GM03348 (cell line): ENCODE measurements at places on chromosomes 3 and 15.

GRCh38 chr3:172516318-172517214 is 6.7 kb downstream of the TNFSF10 start:
- DNase-seq = peak; percentile 81

DNA sequence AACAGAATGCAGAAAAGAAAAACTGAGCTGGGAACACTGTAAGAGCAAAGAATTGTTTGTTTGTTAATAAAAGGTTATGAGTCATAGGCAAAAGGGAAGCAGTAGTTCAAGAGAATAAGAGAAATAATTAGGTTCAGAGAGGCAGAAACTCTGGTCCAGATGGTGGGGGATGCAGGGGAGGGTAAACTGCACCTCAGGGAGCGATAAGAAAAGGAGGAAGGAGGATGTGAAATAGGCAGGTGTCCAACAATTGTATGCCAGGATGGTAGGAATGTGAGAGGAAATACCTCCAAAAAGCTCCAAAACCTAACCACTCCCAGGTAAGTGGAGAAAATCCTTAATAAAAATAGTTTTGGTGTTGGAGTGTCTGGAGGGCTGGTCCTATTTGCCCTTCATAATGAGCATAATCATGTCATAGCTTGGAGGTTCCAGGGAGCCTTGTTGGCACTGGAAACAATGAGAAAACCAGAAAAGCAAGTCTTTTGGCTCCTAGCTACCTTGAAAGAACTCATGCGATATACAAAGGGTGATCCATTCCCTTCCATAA is 405.4 kb upstream of the TBL1XR1 start:
- no peak for DNase-seq

DNA sequence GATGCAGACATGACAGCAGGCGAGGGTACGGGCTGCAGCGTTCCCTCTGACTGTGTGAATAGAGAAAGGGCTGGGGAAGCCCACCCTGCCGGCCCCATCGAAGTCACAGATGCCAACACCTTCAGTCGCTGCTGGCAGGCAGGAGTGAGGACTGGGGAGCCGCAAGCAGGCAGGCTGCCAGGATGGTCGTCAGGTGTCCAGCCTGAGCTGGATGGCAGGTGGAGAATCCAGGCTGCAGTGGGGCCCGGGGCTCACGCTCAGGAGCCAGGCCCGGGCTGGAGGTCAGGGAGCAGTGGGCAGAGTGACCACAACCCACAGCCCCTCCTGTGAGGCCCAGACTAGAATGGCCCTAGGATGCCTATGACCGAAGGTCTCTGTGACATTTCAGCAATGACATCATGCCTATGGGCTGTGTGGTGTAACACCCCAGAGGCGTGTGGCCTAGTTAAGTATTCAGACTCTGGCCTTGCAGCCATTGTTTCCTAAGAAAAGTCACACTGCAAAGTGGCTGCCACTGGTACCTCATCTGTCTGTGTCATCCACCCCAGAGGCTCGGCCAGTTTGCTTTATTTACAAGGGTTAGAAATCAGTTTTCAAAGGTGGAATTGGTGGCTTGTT is 15.7 kb downstream of the PRR23E start:
- DNase-seq = no peak

DNA sequence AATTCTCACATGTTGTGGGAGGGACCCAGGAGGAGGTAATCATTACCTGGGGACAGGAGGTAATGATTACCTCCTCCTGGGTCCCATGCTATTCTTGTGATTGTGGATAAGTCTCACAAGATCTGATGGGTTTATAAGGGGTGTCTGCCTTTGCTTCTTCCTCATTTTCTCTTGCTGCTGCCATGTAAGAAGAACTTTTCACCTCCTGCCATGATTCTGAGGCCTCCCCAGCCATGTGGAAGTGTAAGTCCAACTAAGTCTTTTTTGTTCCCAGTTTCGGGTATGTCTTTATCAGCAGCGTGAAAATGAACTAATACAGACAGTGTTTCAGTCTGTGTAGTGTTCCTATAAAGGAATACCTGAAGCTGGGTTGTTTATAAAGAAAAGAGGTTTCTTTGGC is 13.1 kb upstream of the KCTD6 start:
- no peak for DNase-seq

DNA sequence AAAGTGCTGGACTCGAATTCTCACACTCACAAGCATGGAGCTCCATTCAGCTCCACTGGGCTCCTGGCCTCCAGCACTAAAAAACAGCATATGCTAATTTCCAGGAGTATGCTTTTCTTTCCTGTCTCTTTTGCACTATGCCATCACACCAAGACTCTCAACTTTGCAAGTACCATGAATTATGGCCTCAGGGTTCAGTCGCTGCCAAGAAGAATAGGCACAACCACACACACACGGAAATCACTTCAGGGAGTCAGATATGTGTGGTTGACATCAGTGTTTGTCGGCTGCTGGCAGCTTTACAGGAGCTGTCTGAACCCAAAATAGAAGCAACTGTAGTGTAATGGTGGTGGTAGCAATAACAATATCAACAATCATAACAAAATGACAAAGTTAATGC is 305.0 kb upstream of the SLCO3A1 start:
- DNase-seq = no peak

DNA sequence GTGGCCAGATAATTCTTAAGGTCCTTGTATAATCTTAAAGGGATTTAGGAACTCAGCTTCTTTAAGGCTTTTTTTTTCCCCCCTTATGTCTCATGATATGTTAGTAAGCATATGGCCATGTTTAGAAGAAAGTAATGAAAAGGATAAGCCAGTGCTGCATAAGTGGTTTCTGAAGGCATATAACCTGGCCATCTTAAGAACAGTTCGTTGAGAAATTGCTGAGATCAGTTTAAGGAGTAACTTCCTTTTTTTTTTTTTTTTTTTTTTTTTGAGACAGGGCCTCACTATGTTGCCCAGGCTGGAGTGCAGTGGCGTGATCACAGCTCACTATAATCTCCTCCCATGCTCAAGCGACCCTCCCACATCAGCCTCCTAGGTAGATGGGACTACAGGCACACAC is 51.7 kb downstream of the UBE2E2 start:
- DNase-seq = no peak

DNA sequence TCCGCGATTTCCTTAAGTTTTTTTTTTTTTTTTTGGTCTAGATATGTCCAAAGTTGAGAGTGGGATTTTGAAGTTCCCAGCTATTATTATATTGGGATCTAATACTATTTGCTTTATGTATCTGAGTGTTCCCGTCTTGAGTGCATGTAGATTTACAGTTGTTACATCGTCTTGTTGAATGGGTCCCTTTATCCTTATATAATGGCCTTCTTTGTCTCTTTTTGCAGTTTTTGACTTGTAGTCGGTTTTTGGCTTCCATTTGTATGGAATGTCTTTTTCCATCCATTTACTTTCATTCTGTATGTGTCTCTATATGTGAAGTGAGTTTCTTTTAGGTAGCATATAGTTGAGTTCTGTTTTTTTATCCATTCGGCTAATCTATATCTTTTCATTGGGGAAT is 35.6 kb downstream of the CRYBG3 start:
- DNase-seq = no peak

- no peak for DNase-seq
Observed at GRCh38 chr3:45954306-45954705, 11.0 kb downstream of the CXCR6 start.

DNA sequence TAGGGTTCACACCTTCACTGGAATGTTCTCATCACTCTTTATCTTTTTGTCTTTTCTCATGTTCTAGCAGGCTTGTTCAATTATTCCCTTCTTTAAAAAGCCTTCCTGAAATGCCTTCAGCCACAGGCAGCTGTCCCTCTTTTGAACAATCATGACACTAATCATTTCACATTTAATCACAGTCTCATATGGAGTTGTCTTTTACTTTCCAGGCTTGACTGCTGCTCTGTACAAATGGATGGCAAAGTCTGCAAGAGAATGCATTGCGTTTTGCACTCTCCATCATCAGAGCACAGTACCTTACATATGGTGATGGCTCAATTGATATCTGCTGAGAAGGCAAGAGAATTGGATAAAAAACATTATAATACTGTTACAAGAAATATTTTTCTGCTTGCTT is 529.8 kb downstream of the DIPK2A start:
- no peak for DNase-seq

GRCh38 chr15:56495053-56495452 is 30.1 kb upstream of the MNS1 start:
- DNase-seq = no peak

DNA sequence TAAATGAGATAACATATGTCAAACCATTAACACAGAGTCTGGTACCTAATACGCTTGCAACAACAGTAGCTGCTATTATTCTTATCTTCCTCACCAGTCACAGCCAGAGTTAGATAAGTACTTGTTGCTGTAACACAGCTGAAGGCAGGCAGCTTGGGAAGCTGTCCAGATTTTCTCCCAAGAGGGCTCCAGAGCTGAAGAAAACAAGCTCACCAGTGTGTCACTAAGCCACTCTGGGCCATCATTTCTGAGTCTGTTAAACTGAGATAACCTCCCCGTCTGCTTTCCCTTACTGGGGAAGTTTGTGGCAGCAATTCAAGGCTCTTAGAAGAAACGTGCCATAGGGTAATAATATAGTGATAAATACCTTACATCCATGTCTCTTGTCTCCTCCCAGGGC is 226.3 kb downstream of the TAFA4 start:
- no peak for DNase-seq

DNA sequence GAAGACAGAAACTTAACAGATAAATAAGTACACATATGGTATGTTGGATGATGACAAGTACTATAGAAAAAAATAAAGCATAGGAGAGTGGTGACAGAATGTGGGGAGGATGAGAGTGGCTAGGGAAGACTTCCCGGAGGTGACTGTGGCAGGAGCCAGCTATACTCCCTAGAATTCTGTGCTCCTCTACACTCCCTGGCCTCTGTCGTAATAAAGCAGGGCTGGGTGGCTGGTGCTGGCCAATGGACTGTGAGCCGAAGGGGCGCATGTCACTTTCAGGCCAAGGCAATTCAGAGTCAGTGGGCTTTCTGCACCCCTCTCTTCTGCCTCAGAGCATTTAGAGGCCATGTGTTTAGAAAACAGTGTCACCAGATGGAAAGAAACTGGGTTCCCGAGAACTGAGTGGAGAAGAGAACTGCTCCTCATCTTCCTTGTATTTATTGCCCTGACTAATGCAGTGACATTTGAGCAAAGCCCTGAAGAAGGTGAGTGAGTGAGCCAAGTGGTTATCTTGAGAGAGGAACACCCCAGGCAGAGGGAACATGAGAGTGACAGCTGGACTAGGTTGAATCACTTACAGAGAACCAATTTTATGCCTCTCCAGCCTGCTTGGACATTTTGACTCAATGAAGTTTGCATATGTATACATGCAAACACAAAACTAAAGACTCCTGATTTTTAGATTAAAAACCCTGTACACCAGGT is 5.2 kb upstream of the VPS8 start:
- no peak for DNase-seq

DNA sequence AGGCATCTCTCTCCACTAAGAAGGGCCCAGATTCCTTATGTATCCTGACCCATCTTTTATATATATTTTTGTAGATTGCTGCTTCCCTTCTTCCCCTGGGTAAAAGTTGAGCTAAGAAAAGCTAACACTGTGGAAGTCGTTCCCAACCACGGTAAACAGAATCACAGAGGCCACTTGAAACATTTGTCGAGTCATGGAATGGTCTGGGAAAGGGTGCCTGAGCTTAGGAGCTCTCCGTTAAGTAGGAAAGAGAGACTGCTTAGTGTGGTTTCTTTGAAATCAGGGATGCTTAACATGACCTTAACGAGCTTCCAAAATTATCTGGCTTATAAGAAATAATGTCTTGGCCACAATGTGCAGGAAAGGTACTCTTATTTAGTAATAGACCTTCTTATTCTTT is 45.6 kb downstream of the ARNT2 start:
- no peak for DNase-seq

GRCh38 chr3:6965881-6966280 is 105.0 kb downstream of the GRM7 start:
- DNase-seq = no peak

DNA sequence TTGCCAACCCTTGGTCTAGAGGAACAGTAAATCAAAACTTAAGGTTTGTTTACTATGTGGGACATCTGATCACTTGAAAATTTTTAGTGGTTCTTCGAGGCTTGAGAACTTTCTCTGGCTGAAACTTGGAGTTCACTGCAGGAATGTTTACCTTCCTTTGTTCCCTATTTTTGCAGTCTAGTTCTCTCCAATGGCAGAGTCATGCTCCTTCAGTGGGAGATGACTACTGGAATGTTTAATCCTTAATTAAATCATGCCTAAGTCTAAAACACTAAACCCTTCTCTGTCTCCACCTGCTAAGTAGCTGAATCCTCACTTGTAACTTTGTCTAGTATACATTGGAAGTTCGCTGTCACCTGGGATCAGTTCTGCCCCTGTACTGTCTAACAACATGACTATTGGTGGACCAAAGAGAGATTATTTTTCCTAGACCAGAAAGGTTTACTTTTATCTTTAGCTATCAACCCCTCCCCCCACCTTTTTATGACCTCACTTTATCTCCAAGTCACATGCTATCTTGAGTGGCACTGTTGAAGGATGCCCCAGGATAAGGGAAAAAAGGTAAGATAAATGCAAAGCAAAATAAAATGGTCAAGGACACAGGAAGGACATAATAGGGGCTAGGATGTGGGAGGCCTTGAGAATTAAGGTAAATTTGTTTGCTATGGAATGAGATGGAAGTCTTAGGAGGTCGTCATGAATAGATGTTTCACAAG is 1.2 kb upstream of the ZNF609 start:
- DNase-seq = no peak

DNA sequence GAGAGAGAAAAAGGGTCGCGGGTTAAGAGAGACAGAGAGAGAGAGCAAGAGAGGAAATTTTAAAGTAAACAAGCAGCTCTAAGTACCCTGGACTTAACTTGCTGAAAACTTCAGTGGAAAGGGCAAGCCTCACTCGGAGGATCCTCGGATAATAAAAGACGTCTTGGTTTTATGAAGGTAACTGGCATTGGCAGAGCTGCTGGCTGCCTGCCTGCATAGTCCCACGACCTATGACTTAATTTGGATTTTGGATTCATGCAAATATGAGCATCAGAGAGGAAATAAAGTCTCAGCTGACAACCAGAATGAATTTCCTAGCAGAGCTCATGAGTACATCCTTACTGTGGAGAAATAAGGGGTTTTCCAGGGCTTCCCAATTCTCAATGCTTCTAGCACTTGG is 95.1 kb upstream of the PDZRN3 start:
- peak; percentile 8 for DNase-seq

DNA sequence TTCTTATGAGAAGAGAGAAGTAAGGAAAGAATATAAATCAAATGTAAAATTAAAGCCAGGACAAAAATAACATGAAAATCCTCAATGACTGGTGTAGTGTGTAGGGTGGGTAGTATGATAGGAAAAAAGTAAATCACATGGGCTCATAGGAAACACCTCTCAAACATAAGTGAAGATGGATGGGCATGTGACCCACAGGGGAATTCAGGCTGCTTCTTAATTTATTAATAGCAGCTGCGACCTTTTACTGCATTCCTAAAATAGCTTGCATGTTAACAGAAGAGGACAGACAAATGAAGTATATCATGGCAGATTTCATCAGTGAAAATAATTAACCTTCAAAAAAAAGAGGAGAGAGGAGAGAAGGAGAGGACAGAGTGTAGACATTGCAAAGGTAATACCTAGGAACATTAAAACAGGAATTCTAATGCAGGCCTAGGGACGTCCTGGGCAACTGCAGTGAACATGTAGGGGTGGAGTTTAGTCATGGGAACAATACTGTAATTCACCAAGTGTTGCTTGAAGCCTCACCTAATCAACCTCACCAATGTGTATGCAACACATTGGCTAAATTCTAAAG is 132.9 kb downstream of the KCNMB2 start:
- no peak for DNase-seq

GRCh38 chr15:43808960-43809678 is 8.7 kb downstream of the HYPK start:
- DNase-seq = no peak

GRCh38 chr3:118936811-118937210 is 97.8 kb downstream of the IGSF11 start:
- no peak for DNase-seq
